ENCODE measurements at places on chromosomes 4 and X.

- DNase-seq = no peak
These were observed 173.6 kb downstream of the CORIN start for GRCh38 chr4:47664051-47664826.

GRCh38 chr4:69876071-69876470 is 16.1 kb upstream of the SULT1E1 start:
- no peak for DNase-seq

GRCh38 chr4:189073739-189074138 is 866.9 kb upstream of the FRG1 start:
- DNase-seq = no peak

DNA sequence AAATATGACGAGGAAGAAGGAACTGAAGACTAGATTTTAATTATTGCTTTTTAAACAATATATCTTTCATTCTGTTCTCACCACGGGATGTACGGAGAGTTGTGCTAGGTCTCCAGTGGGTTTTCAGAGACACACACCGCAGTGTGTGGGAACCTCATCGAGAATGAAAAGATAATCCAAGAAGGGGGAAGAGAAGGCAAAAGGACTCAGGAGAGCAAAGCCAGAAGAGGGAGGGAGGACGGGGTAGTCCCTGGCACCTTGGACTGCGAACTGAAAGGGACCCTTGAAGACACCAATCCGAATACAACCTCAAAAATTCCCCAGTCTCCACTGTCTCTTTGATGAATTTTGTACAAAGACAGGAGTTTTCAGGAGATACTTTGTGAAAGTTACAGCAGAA is 932 bp upstream of the LEF1 start:
- DNase-seq = no peak

GRCh38 chr4:121242188-121242750 is 78.1 kb upstream of the TNIP3 start:
- no peak for DNase-seq

GRCh38 chr4:7630568-7631287 is 196.0 kb upstream of the PSAPL1 start:
- no peak for DNase-seq

DNA sequence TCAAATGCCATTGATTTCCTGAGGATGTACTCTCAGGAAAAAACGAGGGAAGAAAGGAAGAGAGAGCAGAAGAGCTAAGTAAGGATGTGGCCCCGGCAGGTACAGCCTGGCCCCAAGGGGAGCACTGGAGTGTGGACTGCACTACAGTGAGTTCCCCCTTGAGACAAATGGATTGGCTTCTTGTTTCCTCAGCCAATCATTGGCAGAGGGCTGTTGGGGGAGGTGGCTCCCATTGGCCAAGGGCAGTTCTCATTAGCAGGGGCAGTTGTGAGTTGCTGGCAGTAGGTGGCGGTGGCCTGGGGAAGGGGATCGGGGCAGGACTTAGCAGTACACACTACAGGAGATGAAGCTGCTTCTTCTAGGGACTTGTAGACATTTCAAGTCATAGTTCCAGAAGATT is 24.1 kb upstream of the OCIAD2 start:
- DNase-seq = no peak

DNA sequence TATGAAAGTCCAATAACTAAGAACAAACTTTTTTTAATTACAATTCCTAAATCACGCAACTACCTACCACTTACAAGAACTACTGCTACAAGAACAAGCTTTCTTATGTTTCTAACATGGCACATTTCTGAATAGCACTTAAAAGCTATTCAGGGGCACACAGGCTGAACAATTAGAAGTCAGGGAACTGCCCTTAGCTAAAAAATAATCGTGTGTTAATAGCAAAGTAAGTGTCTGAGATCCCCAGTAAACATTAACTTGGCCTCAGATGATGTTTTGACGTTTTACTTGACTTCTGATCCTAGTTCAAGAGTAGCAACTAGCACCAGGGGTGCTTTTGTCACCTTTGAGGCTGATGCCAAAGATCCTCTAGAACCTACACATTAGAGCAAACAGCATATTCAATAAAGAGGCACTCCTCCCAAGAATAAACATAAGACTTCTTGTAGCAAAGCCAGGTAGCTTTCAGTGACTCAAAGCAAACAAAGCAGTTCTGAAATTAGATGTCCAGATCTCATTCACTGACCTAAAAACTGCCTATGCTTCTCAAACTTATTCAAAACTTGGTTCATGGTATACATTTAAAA is 16.2 kb downstream of the SPOCK3 start:
- DNase-seq = no peak

DNA sequence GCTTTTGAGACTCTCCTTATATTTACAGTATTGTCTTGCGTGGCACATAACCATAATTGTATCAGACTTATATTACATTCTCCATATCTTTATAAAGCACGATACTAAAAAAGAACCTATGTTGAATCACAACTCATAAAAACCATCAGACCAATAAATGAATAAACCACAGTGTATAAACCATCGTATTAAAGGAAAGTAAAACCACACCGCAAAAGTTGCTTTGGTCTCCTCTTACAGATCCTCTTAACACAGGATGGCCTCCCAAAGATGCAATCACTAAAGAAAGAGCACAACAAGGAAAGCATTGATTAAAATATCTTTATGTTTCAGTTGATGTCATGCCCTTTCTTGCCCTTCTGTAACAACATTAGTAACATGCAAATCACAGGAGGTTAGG is 437.9 kb downstream of the AFF2 start:
- no peak for DNase-seq

DNA sequence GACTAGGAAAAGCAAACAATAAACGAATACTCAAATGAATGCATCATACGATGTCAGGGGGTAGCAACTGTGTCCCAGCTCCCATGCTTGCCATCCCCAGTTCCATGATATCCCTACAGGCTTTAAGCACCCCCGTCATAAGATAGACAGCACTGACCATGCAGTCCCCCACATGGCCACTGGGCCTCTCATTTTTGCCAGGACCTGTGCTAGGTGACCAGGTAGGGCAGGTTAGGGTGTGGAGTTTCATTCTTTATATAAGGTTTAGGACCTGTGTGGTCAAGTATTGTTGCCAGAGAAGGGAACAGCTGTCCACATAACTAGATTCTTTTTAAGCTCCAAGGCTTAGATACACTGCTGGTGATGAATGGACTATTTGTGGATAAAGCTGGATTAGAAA is 9.7 kb downstream of the PPEF2 start:
- DNase-seq = no peak

DNA sequence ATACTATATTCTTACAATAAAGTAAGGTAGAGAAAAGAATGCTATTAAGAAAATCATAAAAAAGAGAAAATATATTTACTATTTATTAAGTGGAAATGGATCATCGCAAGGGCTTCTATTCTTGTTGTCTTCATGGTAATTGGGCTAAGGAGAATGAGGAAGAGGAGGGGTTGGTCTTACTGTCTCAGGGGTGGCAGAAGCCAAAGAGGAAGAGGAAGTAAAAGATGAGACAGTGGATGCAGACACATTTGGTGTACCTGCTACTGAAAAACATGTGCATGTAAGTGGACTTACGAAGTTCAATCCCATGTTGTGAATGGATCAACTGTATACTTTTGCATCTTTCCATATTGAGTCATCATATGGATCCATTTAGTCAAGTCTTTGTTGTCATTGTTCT is 1502.1 kb upstream of the ADGRL3 start:
- no peak for DNase-seq

- no peak for DNase-seq
These were observed 50.3 kb downstream of the MED28 start for GRCh38 chr4:17664755-17665154.

DNA sequence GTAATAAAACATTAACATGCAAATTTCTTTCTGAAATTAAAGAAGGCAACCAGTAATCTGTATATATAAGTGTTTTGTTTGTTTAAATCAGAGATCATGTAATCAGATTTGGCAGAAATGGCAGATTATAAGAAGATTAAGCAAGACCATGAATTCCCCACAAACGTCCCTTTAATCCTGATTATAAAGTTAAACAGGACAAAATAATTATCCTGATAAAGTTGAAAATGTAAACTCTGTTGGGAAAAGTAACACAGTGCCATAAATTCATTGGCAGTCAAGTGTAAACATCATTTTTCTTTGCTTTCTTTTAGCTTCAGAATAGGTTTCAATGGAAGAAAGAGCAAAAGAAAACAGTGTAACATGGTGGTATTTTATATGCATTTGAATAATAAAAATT is 256.3 kb downstream of the KCNIP4 start:
- DNase-seq = no peak

GRCh38 chr4:55330241-55330640 is 15.8 kb upstream of the SRD5A3 start:
- no peak for DNase-seq

DNA sequence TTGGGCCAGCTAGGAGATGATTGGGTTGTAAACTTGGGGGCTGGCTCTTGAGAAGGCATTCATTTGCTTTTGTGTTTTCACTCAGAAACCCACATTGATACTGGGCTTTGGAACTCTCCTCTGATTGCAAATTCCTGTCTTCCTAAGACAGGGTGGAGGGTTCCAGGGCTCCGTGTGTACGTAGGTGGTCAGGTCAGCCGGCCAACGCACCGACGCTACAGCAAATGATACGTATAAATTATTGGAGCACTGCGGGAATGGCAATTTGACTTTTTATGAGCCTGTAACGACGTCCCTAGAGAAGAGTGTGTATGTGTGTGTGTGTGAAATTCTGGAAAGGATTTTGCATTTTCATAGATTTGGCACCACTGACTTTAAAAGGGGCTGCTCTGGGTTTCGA is 236.9 kb downstream of the SHOX start:
- DNase-seq = no peak

- DNase-seq = no peak
These were observed 165.3 kb downstream of the GLRA2 start for GRCh38 chrX:14694611-14695010.

- DNase-seq = no peak
These were observed 83.5 kb upstream of the PLAC1 start for GRCh38 chrX:134741746-134742145.

GRCh38 chrX:118383120-118383519 is 37.2 kb downstream of the WDR44 start:
- DNase-seq = no peak

GRCh38 chrX:146186540-146186939 is 368.9 kb downstream of the SLITRK2 start:
- DNase-seq = no peak

- DNase-seq = no peak
These were observed 51.5 kb upstream of the SLC4A4 start for GRCh38 chr4:71287305-71287704.

GRCh38 chr4:53094040-53094439 is 231.9 kb downstream of the RASL11B start:
- no peak for DNase-seq

GRCh38 chrX:24241822-24242648 is 71.8 kb downstream of the SUPT20HL2 start:
- DNase-seq = no peak

DNA sequence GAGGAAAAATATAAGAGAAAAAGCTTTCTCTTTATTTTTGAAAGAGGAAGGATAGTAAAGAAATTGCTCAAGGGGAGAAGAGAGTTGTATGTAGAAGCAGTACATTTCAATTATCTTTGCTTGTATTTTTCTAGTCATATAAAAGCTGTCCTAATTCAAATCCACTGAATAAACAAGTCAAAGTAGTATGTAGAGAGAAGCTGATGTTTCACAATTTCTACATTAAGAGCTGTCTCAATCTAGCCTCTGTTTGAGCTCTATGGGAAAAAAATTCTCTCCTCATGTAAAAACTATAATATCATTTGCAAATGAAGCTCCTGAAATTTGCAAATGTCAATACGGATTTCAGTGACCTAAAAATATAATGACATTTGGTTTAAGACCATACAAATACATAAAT is 52.6 kb downstream of the CHM start:
- DNase-seq = no peak

DNA sequence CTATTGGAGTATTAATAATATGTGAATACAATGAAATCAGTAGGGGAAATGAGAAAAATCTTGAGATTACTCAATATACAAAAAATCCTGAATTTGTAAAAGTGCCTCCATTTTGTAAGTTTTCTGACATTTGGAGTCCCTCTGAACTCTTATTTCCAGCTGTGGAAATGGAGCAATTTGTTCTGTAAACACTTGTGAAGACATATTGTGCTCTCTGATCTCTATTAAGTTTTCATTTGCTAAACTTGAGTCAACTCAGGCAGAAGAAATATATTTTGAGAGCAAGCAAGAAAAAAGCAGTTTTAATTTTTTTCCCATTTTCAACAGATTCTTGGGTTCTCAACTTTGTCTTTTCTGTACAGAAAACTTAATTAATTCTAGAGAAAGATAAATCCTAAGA is 51.4 kb upstream of the PCDH18 start:
- DNase-seq = no peak

DNA sequence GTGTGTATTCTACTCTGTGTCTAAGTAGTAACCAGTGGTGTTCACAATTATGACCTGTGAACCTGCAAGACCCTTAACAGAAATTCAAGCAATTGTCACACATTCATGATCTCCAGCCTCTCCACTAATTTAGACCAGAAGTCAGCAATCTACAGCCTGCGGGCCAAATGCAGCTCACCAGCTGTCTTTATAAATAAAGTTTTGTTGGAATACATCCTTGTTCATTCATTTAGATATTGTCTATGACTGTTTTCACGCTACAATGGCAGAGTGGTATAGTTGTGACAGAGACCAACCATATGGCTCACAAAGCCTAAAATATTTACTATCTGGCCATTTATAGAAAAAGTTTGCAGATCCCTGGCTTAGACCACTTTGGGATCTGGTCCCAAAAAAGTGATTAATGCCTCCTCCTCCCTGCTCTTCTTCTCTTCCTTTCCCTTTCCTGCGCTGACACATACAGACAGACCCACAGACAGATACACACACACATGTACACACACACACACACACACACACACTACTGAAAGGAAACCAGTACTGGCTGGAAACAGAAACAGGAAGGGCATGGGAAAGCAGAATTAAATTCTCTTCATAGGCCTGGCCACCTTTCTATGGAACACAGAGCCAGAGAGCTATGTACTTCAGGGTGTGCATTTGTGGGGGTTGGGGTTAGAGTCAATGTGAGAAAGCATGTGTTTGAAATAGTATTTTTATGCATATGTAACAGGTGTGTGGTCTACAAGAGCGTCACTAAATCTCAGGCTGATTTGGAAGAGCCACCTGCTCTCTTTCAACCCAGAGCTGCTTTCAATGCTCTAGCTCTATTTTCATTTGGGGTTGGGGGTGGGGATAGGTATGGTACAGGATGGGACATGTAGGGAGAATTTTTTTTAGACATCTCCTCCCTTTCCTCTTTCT is 49.7 kb upstream of the TMEM164 start:
- no peak for DNase-seq

DNA sequence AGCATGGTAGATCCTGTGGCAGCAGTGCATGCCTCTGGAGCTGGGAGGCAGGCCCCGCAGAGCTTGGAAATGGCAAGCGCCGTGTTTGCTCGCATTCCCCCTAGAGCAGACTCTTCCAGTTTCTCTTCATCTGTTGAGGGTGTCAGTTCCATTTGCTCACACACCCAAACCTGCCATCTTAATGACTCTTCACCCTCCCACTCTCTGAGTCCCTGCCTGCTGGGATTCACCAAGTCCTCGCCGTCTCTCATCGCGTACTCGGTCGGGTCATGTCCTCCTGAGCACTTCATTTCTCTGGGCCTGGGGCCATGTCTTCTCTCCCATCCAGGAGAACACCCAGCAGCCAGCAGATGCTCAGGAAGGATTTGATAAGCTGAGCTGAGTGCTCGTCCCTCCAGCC is 16.9 kb downstream of the ZBTB49 start:
- no peak for DNase-seq

Measured in left colon (tissue), 2 donors.